ENCODE measurements at places on chromosomes 16 and 17.

DNA sequence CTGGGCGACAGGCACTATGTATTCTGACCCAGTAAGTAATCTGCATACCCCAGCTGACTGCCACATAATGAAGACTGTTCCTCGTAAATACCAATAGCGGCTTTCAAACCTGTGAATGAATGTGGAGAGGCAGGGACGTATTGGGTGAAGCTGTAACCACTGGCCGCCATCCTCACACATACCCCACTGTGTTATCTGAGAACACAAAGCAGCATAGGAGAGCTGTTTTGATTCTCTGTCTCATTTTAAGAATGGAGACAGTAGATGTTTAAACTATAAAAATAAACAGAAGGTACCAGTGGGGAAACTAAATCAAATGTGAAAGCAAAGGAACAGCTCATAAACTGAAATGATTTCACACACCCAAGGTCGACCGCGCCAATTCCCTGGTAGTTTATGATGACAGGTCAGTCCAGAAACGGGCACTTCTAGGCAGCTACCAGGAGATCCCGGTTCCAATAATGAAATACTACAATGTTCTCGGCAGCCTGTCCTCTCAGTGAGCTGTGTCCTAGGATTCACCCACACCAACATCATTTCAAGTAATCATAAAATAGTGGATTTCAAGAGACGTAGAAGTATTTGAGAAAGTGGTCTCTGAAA, 109.7 kb downstream of the ADCY9 start:
- DNase-seq: no peak

- no peak for DNase-seq
Observed at GRCh38 chr16:81861503-81861902, 82.4 kb downstream of the PLCG2 start.

GRCh38 chr16:49780433-49780832, 75.5 kb downstream of the ZNF423 start:
- DNase-seq: no peak

DNA sequence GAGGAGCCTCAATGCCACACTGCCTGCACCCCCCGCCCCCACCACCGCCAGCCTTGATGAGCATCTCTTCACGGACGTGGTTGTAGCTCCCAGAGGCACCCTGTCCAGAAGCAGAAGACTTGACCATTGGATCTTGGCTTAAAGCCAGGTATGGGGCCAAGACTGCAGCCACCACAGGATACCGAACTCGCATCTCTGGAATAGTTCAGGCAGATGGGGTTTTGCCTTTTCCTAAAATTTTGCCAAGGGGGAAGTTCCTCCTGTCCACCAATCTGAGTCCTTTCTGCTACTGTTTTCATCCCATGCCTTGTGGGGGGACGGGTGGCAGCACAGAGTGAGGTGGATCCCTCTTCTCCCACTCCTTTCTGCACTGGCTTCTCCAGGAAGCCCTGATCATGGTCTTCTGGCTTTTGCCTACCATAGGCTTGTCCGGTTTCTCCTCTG, 939 bp downstream of the CORO6 start:
- DNase-seq: peak; percentile 36

DNA sequence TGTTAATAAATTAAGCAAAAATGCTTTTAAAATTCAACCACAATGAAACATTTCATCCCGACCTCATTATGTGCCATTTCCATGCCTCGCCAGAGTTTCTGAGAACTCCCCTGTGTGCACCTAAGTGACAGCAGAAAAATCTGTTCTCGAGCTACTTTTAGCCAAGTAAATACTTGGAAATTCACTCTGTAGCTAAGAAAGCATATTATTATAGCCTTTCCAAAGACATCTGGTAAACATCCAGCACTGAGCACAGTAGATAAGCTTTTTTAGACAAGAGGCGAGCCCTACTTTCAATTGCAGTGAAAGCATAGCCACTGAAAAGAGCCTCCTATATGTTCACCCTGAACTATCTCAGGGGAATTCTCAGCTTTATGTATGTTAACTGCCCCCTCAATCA, 242.8 kb upstream of the PSMD7 start:
- no peak for DNase-seq

GRCh38 chr16:56606071-56606475, 2.3 kb upstream of the MT2A start:
- DNase-seq: no peak

GRCh38 chr17:75473246-75473645, 16.8 kb downstream of the TMEM94 start:
- no peak for DNase-seq

DNA sequence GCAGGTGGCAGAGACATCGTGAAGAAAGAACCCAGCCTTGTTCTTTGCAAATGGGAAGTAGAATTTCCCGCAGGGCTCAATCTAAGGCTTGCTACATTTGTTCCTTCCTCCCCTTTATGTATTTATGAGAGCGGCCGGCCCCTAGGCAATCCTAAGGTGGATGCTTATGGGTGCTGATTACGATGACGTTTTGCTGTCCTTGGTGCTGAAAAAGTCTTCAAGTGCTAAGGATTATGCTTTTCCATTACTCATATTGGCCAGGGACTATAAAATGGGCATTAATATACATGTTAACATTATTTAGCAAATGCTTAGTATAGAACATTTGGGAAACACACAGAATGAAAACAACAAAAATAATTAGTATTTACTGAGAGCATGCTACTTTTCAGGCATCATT, 313.3 kb upstream of the XYLT1 start:
- DNase-seq: peak; percentile 34

- DNase-seq: peak; percentile 42
Observed at GRCh38 chr17:10875984-10876555, 38.2 kb upstream of the PIRT start.

DNA sequence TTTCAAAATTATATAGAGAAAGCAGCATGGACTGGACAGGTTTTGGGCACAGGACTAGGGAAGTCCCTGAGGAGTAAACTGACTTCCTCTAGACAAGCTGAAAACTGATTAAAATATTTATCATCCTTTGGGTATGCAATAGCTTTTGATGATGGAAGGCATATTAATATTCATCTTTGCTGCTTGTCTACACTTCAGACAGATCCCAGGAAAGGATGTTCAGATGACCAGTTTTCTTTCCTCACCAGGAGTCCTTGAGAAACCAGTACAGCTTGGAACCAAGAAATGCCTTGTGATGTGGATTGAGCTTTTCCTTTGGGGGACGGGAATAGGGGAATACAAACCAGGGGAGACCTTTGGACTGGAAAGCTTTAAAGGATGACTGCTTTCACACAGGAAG, 195.5 kb downstream of the FTO start:
- DNase-seq: no peak

Measured in K562 (cell line).